ENCODE measurements at places on chromosomes 5 and 9.

DNA sequence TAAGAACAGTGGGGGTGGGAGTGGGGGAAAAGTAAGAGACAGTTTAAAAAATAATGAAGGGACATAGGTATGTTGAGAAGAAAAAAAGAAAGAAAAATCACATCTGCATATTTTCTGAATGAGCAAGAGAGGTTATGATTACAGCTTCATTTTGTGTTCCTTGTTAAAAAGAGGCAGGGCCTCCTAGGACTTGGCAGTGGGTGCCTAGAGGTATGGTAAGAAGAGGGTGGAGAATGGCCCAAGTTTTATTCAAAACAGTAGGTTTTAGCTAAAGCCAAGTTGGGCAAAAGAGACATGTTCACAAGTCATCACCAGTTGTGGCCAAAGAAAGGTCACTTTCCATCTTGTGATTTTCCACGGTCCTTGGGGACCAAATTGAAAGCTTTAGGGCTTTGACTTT, 643.4 kb downstream of the CCDC171 start:
- DNase-seq: no peak

- DNase-seq: no peak
These were observed 164.0 kb upstream of the RAD23B start for GRCh38 chr9:107118863-107119624.

GRCh38 chr5:170365831-170366230, 23.3 kb downstream of the KCNMB1 start:
- no peak for DNase-seq

- DNase-seq: no peak
These were observed 478.1 kb upstream of the CDH9 start for GRCh38 chr5:27516437-27516836.

DNA sequence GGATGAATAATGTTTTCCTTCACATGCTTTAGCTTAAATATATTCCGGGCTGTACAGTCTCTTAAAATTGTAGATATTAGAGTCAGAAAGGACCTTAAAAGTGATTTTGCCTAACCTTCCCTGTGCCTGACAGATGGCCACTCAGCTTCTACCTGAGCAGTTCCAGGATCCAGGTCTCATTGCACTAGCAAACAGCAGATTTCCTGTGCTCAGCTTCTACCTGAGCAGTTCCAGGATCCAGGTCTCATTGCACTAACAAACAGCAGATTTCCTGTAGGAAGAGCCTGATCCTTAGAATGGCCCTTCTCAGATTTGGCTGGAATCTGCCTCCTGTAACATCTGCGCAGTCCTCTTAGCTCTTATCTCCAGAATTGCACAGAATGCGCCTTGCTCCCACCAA, 219.8 kb downstream of the AOPEP start:
- no peak for DNase-seq

- no peak for DNase-seq
These were observed 457.1 kb downstream of the DTWD2 start for GRCh38 chr5:118531276-118531675.

DNA sequence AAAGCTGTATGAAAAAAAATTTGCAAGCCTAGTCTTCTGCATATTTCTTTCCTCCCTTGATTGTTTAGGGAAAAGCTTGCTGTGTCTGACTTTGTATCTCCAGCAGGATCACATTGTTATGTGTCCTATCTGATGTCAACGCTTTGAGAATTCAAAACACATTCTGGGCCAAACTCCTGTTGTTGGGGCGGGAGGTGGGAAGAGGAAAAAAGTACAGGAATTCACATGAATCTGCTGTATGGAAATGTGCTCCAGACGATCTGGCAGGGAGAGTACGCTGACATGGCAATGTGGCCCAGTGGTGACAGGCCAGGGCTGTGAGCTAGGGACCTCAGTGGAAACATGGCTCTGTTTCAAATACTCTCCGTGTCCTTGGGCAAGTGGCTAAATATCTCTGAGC, 87.4 kb upstream of the GNA14 start:
- no peak for DNase-seq

GRCh38 chr5:169701910-169702451, 64.9 kb downstream of the DOCK2 start:
- DNase-seq: no peak

- no peak for DNase-seq
These were observed 9.9 kb upstream of the PRR16 start for GRCh38 chr5:120454094-120454798.

DNA sequence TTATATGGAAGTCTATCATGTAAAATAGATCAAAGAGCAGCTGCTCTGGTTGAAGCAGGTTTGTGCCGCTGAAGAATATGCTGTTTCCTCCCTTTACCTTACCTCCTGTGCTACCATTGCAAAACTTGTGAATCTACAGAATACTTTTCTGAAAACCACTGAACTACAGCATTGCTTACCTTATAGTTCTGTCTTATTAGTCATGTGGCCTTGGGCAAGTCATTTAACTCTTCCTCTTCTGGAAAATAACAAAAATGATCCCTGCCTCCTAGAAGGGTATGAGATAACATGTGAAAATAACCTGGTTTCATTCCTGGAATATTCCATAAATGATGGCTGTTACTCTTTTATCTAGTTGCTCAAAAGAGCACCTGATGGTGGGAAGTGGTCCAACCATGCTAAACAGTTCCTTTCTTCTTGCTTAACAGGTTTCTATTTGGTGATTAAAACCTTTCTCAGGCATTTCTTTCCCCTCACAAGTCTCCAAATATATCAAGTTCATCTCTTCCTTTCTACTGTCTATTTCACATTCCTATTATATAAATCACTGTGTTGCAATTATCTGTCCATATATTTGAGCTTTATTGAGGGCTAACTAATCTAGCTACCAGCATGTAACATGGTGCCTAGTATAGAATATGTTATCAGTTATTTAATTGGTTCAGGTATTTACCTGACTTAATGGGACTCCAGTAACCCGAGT, 15.0 kb downstream of the TRIM32 start:
- no peak for DNase-seq

DNA sequence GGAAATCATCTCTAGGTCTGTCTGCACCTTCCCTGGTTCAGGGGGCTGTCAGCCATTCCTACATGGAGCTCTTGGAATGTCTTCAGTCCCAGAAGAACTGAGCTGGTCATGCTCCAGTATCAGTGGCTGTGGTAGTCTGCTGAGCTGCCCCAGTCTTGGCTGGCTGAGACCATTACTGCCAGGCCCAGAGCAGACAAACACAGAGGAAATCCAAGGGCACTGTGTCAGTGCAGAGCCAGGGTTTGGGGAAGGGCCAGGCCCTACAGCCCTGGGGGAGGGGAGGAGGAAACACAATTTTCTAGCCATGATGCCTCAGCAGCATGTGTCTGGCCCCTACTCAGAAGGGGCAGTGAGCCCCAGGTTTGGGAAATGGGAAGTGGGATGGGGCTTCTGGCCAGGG, 58.4 kb downstream of the ARHGEF37 start:
- no peak for DNase-seq

- no peak for DNase-seq
These were observed 102.5 kb upstream of the SREK1 start for GRCh38 chr5:66041627-66042026.

DNA sequence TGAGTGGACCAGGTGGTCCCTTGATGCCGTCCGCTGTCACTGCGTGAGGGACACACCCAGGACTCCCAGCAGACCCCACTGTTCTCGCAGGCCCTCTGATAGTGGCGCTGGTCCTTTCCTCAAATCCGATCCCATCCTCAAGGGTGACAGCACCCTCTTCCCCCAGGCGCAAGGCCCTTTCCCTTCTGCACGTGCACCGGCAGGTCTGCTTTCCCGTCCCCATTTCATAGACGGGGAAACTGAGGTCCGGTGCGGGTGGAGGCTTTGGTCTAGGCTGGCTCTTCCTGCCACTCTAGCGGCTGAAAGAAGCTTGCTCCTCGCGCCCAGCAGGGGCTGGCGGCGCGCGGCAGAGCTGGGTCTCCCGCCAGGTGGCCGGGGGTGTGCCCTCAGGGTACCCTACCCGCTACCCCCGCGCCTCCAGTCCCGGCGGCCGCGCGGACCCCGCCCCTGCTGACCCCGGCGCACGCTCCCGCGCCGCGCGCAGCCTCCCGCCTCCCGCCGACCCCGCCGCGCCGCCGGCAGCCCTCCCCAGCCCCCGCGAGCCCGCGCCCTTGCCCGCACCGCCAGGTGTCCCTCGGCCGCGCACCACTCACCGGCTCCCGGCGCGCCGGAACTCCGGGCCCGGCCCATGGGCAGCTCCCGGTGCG, 453 bp downstream of the RASGEF1C start:
- DNase-seq: no peak

DNA sequence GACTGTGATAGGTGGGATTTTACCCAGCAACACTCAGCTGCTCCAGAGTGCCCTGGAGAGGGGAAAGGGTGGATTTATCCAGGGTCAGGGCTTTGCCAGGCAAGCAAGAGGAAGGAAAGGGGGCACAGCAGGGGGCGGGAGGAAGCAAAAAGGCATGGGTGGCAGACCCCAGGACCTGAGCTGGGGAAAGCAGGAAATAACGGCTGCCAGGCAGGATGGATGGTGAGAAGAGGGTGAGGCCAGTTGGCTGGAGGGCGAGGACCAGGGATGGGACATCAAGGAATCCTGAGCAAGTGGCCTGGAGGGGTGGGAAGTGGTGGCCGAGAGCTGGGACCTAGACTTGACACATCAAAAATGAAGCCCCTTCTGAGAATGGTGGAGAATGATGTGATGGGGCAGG, 64.2 kb downstream of the DUSP1 start:
- DNase-seq: no peak

- DNase-seq: no peak
These were observed 125.4 kb downstream of the MED27 start for GRCh38 chr9:131954299-131954698.

DNA sequence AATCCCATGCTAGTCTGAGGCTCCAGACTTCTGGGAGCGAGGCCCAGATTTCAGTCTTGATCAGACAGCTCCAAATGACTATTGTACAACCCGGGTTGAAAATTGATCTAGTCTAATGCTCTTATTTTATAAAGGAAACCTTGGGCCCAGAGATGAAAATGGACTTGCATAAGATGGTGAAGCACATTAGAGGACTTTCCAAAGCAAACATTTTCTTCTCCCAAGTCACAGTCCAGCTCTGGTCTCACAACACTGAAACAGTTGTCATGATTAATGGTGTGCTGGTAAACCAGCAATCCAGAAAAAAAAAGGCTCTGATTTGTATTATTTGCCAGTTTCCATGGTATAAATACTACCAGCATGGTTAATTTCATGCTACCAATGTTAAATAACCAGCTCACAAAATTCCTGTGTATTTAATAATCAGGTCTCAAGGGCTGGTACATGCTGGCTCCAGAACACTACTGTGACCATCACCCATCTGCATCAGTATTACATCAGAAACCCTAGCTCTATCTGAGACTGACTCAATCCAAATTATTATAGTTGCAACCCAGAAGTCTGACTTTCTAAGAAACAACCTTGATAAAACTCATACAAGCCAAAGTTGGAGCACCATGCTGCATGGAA, 32.5 kb upstream of the ABLIM3 start:
- DNase-seq: no peak

DNA sequence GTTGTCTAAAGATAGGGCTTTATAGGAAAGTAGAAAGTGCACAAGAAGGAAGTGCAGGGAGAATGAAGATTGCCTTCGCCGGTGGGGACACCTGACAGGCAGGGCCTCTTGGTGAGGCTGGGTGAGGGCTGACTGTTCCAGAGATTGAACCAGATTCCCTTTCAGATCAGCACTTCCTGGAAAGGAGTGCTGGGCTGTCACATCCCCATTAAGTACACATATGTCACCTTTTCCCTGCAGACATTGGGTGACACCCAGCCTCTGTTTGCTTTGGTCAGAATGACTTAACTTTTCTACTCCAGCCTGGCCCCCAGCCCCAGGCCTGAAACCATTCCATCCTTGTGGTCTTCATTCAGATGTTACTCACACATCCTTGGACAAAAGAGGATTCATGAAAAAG, 7.4 kb upstream of the SHROOM1 start:
- DNase-seq: no peak

- DNase-seq: no peak
These were observed 236.2 kb downstream of the SAXO1 start for GRCh38 chr9:18796696-18797270.

GRCh38 chr9:108855888-108856287, at the start of gene ACTL7B:
Gene ACTL7B, minus strand, starts transcription at chr9:108855986. Its CDS starts 56 bp downstream, at chr9:108855930.
- DNase-seq: no peak

DNA sequence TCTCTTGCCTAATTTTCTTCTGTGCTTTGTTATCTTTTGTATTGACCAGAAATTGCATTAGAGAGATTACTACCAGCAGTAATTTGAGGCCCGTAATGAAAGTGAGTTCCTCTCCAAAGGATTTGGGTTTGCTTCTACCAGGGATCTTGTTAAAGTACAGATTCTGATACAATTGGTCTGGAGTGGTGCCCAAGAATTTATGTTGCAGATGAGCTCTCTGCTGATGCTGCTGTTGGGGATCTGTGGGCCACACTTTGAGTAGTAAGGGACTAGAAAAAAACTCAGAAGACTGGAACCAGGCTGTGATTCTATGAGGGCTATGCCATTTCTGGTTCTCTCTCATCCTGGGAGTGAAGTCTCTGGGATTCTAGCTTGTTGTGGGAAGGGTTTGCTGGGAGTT, 192.2 kb downstream of the SEC61B start:
- no peak for DNase-seq

- DNase-seq: no peak
These were observed 275.4 kb downstream of the EBF1 start for GRCh38 chr5:158824241-158824882.

- DNase-seq: no peak
These were observed 80.3 kb downstream of the HRH2 start for GRCh38 chr5:175738126-175738525.

GRCh38 chr5:173108914-173109313, 35.4 kb upstream of the BNIP1 start:
- no peak for DNase-seq
